ENCODE measurements at places on chromosomes 2 and 18.

GRCh38 chr2:126368758-126369157 is 287.2 kb upstream of the GYPC start:
- no peak for DNase-seq

GRCh38 chr2:37507051-37507410 is 162.6 kb downstream of the QPCT start:
- no peak for DNase-seq

- no peak for DNase-seq
Measured at GRCh38 chr2:231117922-231118613, 6.8 kb downstream of the HTR2B start.

DNA sequence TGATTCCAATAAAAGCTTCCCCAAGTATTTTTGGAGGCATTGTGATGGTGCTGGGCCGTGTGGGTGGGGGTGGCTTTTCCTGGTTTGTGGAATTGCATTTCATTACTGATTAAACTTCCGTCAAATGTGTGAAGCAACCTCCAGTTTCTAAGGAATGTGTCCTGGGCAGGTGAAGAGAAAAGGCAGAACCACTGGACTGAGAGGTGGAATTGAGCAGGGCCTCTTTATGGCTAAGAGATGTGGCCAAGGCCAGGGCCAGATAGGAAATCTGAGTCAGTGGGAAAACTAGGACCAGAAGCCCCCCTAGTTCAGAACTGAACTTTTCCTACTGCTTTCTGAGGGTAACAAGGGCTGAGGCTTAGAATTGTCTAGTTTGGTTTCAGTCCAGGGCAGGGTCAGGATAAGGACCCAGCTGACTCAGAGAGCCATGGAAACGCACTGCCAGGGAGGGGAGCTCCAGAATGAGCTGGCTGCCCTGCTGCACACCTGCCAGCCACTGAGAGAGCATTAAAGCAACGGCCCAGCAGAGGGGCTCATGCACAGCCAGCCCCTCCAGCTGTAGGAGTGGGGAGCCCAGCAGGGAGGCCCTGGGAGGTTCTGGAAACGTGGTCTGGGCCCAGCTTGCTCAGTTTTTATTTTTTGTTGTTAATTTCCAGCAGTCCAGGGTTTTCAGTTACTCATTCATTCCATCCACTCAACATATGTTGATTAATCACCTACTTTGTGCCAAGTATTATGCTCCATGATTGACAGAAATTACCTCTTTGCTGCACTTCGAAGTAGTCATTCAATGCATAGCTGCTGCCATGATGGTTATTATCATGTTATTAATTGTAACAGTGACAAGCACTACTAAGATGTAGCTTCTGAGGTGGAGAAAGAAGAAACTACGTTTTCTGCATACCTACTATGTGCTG is 156.1 kb downstream of the MSH2 start:
- DNase-seq: no peak

DNA sequence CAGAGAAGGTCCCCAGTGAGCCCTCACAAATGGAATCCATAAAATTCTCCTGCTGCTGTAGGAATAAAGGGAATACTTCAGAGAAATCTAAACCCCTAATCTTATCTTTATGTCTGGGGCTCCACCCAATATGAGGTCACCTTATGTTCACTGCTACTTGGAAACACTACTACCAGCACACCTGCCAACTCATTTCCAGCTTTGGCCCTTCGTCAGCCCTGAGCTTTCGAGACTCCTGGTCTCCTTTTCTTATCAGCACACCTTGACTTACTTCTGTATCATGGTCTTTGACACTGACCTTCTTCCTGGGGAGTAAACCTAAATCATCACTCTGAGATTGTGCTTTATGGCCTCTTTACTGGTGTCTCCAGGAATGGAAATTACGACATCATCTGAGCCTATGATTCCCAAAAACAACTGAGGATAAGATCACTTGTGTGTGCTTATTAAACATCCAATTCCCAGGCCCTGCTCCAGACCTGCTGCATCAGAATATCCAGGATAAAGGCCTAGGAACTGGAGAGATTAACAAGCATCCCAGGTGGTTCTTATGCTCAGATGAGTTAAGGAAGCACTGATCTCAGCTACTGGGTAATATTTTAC is 22.2 kb upstream of the ASNSD1 start:
- DNase-seq: no peak

GRCh38 chr2:200747668-200748618 is 63.8 kb upstream of the BZW1 start:
- DNase-seq: no peak

- no peak for DNase-seq
Measured at GRCh38 chr2:28287256-28287915, 105.3 kb upstream of the FOSL2 start.

DNA sequence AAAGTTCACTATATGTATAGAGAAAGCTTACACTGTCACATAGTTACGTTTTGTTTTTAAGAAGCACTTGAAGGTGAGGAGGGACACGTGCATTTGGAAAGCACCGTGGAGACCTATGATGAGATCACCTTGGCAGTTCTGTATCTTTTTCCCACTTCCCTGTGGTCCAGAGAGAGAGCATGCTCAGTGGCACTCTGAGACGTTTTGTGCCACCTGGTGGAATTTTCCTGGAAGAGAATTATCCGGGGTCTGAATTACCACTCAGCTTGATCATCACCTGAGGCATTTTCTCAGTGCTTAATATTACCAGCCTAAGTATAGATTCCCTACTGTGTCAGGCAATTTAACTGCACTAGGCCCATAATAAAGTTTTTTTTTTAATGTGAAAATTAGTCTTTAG is 469.4 kb upstream of the SMIM21 start:
- DNase-seq: no peak

GRCh38 chr2:234512884-234513669 is 16.2 kb upstream of the ARL4C start:
- no peak for DNase-seq

GRCh38 chr2:201127570-201127969 is 11.6 kb downstream of the CFLAR start:
- peak; percentile 57 for DNase-seq

Measured in stimulated activated naive CD8-positive, alpha-beta T cell treated with anti-CD3 and anti-CD28 coated beads, Interleukin-15, Interleukin-2, amounts not matched to agents 100 U/mL and 50 U/mL, for 24 hours (primary cell).